ENCODE measurements at places on chromosomes 1 and 21.

GRCh38 chr1:4461726-4462290 is 192.6 kb upstream of the AJAP1 start:
- DNase-seq, result no peak

DNA sequence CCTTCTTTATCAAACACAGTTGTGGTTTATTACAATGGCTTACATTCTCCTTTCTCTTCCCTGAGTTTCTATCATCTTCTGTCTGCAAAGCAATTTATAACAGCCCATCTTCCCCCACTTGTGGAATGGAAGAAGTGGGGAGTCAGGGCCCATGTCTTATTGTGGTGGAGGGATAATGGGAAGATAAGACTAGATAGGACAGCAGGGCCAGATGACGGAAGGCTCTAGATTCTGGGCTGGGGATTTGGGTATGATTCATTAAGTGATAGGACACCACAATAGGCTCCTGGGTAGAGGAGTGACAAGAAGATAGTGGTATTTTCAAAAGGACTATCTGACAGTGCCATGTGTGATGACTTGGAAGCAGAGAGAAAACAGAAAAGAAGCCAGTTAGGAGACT is 450.6 kb downstream of the TTLL7 start:
- DNase-seq, result no peak

DNA sequence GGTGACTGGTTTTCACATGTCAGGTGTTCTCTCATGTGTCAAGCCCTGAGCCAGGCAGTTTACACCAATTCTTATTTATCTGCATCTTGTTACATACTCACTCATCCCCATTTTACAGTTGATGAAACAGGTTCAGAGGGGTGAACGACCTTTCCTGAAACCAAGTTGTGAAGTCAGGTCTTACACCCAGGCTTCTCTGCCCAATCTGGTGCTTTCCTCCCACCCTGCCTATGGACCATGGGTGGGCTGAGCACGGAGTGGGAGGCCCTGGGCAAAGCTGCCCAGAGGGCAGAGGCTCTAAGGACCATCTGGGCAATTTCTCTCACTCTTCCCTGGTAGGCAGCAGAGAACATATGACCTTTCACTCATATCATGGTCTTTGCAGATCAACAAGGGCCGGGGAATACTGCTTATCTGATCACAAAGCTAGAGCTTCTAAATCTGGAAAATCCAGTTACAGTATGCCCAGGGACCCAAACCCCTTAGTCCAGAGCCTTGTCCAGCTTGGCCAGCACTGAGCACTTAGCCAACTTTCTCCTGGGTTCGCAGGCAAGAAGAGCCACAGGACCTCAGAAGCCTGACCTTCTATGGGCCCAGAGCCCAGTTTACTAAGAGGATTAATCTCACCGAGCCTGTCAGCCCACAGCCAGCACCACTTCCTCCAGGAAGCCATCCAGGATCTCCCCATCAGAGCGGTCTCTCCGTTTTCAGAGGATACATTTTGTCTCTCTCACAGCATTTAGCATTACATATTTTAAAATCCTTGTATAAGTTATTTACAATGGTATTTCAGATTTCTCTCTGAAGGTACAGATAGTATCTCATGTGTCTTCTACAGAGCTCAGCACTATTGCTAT is 16.0 kb upstream of the TTC39A start:
- no peak for DNase-seq

GRCh38 chr1:53622531-53622930 is 116.4 kb downstream of the GLIS1 start:
- DNase-seq, result no peak

- no peak for DNase-seq
These were observed 49.0 kb downstream of the LTN1 start for GRCh38 chr21:28943631-28944030.

Data from activated naive CD4-positive, alpha-beta T cell (primary cell).